ENCODE measurements at places on chromosomes 5 and 9.
A peak's percentile ranks its signal among the peaks of the same experiment; 100 is the strongest.

DNA sequence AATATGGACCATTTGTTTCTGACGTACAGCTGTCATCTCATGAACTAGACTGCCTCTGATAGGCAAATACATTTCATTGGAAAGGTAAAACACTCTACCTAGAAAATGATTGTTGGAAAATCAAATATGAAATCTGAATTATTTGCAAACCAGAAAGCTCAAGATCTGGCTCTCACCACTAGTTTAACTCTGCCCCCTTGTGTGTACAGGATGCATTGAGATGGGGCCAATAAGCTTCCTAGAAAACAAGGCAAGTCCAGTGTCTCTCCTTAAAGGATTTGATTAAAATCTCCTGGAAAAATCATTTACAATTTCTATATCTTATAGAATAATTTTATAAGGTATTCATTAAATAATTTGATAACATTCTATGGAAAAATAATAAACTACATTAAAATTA is 311.9 kb upstream of the ANKH start:
- no peak for DNase-seq

GRCh38 chr9:107375651-107376369 is 92.7 kb downstream of the RAD23B start:
- no peak for DNase-seq

DNA sequence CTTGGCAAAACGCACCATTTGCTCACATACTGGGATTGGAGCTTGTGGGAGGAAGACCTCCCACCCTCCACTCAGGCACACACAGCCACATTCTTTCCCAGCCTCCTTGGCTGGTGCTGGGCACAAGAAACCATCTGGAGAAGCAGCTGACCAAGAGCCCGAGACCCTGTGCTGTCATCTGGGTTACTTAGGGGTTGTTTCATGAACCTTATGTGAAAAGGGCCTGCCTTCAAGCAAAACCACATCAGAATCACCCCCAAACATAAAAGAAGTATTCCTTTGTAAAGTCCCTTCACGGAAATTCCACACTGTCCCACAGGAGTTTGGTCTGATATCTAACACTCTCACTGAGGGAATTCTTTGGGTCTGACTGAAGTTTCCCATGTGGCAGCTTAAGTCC is 172.1 kb downstream of the NR3C1 start:
- no peak for DNase-seq

- DNase-seq, result no peak
Observed at GRCh38 chr9:103152473-103152872, 157.3 kb downstream of the CYLC2 start.

GRCh38 chr9:89606049-89606623 is 1.3 kb downstream of the GADD45G start:
- DNase-seq, result peak; percentile 22

DNA sequence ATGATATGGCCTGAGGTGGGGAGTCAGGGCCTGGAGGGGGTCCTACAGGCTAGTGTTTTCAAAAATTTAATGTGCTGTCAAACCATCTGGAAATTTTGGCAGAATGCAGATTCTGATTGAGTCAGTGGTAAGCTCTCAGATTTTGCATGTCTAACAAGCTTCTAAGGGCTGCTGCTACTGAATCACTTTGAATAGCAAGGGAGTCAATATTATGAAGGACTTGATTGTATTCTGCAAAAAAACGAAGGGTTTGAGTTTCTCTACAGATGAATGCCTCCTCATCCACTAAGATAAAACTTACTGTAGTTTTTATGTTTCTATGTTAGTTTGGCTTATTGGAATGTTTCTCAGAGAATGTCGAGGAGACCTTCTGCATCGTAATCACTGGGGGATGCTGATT is 179.5 kb downstream of the TMEM38B start:
- DNase-seq, result no peak

- DNase-seq, result no peak
Observed at GRCh38 chr5:22572941-22573340, 280.2 kb downstream of the CDH12 start.

- DNase-seq, result no peak
Observed at GRCh38 chr5:21140987-21141386, 1153.0 kb upstream of the CDH18 start.

DNA sequence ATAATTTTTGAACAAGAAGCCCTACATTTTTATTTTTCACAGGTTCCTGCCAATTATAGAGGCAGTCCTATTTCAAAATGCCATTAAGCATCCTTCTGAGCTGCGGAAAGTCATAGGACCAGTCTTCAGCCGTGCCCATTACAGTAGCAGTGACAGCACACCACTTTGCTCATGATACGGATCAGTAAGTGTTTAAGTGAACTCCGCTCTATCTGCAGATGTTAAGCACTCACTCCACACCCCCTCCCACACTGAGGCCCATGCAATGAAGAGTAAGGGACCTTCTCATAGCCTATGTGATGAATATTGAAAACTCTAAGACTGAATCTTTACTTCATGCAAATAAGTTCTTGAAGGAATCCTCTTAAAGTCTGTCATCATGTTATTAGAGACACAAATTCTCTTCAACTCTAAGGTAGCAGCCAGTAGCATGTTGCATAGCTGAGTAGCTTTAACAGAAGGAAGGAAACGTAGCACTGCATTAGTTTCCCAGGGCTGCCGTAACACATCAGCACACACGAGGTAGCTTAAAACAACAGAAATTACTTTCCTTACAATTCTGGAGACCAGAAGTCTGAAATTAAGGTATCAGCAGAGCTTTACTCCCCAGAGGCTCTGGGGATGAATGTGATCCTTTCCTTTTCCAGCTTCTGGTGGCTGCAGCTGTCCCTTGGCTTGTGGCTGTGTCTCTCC is 20.3 kb upstream of the TAF11L2 start:
- no peak for DNase-seq

GRCh38 chr5:144531188-144531587 is 360.5 kb downstream of the KCTD16 start:
- no peak for DNase-seq

DNA sequence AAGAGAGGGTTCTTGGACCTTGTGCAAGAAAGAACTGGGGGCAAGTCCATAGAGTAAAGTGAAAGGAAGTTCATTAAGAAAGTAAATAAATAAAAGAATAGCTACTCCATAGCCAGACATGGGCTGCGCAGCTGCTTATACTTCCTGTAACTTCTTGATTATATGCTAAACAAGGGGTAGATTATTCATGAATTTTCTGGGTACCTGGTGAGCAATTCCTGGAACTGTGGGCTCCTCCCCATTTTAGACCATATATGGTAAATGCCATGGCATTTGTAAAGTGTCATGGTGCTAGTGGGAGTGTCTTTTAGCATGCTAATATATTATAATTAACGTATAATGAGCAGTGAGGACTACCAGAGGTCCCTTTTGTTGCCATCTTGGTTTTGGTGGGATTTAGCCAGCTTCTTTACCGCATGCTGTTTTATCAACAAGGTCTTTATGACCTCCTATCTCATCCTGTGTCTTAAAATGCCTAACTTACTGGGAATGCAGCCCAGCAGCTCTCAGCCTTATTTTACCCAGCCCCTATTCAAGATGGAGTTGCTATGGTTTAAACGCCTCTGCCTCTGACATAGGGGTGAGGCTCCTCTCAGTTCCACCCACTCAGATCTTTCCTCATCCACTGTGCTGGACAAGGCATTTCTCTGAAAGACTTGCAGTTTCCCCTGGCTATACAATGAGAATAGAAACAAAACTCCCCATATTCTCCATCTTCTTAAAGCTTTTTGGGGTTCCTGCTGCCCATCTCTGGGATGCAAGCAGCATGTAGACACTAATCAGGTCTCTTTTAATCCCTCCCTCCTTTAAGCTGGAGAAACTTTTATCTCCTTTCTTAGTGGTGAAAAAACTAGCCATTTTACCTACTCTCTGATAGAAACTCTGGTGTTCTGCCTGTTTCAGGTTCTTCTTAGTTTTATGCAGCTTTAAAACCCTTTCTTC is 91.2 kb downstream of the ARRDC3 start:
- no peak for DNase-seq

- no peak for DNase-seq
Observed at GRCh38 chr9:7816021-7816420, 16.4 kb upstream of the DMAC1 start.

GRCh38 chr5:74801941-74802340 is 34.9 kb downstream of the NSA2 start:
- DNase-seq, result no peak

- DNase-seq, result no peak
Observed at GRCh38 chr9:108182950-108183381, 672.8 kb downstream of the ACTL7B start.

DNA sequence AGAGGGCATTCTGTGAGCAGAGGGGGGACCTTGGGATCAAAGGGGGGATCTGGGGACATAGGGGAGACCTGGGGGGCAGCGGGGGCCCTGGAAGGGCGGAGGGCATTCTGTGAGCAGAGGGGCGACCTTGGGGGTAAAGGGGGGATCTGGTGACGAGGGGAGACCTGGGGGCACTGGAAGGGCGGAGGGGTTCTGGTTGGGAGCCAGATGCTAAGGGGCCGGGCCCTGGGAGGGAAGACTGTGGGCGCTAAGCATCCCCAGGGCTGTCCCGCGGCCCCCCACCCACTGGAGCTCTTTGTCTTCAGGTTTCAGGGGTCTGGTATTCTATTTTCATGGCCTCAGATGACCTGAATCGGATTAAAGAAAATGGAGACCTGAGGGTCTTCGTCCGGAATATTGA is 748 bp downstream of the LCN9 start:
- no peak for DNase-seq

- DNase-seq, result no peak
Observed at GRCh38 chr9:37902796-37903646, 906 bp downstream of the SLC25A51 start.
